A673 (cell line): ENCODE measurements at places on chromosomes 4 and X. TPM values are rescaled to one million over a fixed set of nuclear protein-coding genes. Genes with fewer than 3 reads are reported as not detected.

DNA sequence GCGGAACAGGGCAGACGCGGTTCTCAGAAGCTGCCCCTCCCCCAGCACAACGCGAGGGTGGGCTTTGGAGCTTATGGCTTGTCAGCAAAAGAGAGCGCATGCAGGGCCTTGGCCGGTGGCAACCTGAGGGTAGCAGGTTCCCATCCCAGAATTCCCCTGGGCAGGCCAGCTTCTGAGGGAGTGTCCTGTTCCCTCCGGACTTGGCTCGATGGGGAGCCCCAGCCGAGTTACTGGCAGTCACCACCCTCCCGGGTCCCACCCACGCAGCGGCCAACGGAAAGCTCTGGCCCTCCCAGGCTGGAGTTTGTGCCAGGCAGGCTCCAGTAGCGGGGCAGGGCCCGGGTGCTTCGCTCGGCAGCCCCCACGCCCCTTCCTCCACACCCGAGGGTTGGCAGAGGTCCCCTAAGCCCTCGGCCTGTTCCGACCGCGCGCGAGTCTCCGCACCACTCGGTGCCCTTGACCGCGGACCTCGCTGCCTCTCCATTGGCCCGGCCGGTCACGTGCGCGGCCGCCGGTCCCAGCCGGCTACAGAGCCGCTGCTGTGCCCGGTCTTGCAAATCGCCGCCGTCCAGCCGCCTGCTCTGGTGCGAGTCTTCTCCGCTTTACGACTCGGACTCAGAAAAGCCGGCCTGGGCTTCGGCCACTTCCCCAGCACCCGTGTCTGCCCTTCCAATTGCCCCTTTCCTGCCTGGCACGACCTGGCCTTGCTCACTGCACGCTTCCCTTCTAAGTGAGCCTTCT is 20.9 kb upstream of the MTM1 start:
- H3K27ac ChIP-seq, result no peak overlapping the region
- no peak for DNase-seq
- H3K4me1 ChIP-seq, result no peaks in the 10 kb centered on the region
- no peaks in the 10 kb centered on the region for H3K36me3 ChIP-seq
- no peak overlapping the region for H3K4me3 ChIP-seq

GRCh38 chrX:31092476-31092875 is 20.6 kb upstream of the FTHL17 start:
- H3K4me3 ChIP-seq, result no peak overlapping the region
- H3K27ac ChIP-seq, result no peak overlapping the region
- H3K27me3 ChIP-seq, result no peaks in the 10 kb centered on the region
- DNase-seq, result no peak
- no peaks in the 10 kb centered on the region for H3K4me1 ChIP-seq
- H3K36me3 ChIP-seq, result no peaks in the 10 kb centered on the region

- peaks cover 6% of the 10 kb centered on the region for H3K36me3 ChIP-seq
- no peak overlapping the region for H3K27ac ChIP-seq
Measured at GRCh38 chrX:12977761-12978204, 2.9 kb downstream of the TMSB4X start.

DNA sequence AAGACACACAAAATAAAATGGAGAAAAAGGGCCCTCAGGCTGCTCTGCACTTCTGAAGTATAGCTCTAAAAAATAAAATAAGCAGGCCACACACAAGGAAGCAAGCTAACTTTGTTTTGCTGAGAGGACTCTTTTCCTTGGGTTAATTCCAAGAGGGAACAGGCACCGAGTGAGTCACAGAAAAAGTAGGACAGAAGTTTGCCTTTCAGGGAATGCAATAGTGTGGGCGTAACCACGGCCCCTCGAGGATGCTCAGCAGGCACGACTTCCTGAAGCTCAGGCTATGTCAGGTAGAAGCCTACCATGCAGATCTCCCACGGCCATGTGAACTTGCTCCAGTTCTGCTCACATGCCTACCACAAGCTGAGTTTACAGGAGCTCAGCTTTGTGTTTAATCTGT is 22.1 kb downstream of the PPP1R2C start:
- H3K27me3 ChIP-seq, result no peaks in the 10 kb centered on the region
- peak; percentile 15 for DNase-seq
- H3K4me1 ChIP-seq, result no peaks in the 10 kb centered on the region
- no peak overlapping the region for H3K4me3 ChIP-seq

- no peak overlapping the region for H3K4me3 ChIP-seq
- no peaks in the 10 kb centered on the region for H3K36me3 ChIP-seq
- peaks cover 5% of the 10 kb centered on the region for H3K27me3 ChIP-seq
- no peaks in the 10 kb centered on the region for H3K4me1 ChIP-seq
- DNase-seq, result peak; percentile 15
- no peak overlapping the region for H3K27ac ChIP-seq
Measured at GRCh38 chr4:10006231-10006600, 15.1 kb downstream of the SLC2A9 start.

DNA sequence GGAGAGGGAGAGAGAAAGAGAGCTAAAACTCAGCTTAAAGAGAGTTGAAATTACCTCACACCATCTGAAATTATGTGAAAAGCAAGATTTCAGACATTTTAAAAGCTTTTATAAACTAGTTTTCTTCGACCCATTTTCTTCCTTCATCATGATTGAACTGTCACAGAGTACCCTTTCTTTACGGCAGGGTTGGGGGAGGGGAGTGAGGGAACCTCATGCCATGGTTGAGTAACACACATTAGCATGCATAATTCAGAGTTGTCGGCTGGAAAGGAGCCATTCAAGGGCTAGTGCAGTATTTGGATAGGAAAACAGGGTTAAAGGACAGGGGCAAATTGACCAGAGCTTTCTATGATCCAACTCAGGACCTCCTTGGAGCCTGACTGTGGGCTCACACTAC is 46.2 kb downstream of the PCDH19 start:
- no peak overlapping the region for H3K4me3 ChIP-seq
- peak; percentile 7 for DNase-seq
- H3K27ac ChIP-seq, result no peak overlapping the region
- no peaks in the 10 kb centered on the region for H3K4me1 ChIP-seq
- H3K27me3 ChIP-seq, result no peaks in the 10 kb centered on the region

DNA sequence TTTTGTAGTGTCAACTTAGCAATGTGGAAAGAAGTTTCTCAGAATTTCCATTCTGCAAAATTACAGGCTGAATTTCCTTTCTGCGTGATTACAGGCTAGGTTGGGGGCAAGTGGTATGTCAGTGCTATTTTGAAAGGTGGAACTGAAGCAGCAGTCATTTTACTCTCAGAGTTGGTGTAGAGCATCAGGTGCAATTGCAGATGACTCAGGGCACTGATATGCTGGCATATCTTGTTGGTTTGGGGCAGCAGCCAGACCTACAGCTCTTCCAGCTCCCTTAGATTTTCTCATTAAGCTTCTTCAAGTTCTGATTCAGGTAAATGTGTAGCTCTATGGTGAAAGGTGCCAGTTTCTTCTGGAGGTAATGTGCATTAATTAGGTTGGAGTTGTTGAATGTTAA is 930.7 kb upstream of the PCDH10 start:
- no peaks in the 10 kb centered on the region for H3K36me3 ChIP-seq
- H3K4me1 ChIP-seq, result no peaks in the 10 kb centered on the region
- no peak for DNase-seq
- H3K27me3 ChIP-seq, result no peaks in the 10 kb centered on the region

DNA sequence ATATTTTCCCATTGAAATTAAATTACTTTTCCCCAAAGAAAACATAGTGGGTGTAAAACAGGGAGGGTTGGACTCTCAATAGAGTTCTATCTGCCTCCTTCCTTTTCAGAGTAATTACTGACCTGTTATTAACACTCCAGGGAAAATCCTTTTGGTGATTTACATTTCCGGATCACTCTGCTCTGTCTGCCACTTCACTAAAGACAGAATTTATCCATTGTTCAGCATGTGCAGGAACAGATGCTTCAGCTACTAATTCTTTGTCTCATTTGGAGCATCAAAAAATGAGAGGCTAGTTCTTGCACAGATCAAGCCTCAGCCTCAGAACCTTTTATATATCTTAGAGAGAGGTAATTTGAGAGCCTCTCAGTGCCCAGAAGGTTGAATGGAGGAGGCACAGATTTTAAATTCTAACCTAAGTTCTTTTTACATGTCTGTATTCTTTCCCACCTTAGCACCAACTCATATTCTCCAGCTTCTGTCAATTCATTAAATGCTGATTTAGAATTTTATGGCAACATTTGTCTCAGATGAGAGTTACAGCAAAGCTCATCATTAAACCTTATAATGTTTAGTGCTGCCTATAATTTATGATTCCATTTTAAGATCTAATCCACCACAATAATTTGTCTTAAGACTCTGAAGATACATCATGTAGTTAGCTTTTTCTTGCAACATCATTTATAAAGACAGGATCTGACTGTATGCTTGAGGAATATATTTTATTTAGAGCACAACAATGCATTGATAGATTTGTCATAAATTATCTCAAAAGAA is 1494.4 kb downstream of the STIM2 start:
- no peaks in the 10 kb centered on the region for H3K27me3 ChIP-seq
- H3K4me3 ChIP-seq, result no peak overlapping the region
- DNase-seq, result peak; percentile 92

Gene BMX
- total RNA-seq, result not detected in 2 replicates
